ENCODE measurements at places on chromosomes 12 and 14.

- DNase-seq = no peak
Measured at GRCh38 chr12:19895246-19896020, 456.1 kb downstream of the AEBP2 start.

DNA sequence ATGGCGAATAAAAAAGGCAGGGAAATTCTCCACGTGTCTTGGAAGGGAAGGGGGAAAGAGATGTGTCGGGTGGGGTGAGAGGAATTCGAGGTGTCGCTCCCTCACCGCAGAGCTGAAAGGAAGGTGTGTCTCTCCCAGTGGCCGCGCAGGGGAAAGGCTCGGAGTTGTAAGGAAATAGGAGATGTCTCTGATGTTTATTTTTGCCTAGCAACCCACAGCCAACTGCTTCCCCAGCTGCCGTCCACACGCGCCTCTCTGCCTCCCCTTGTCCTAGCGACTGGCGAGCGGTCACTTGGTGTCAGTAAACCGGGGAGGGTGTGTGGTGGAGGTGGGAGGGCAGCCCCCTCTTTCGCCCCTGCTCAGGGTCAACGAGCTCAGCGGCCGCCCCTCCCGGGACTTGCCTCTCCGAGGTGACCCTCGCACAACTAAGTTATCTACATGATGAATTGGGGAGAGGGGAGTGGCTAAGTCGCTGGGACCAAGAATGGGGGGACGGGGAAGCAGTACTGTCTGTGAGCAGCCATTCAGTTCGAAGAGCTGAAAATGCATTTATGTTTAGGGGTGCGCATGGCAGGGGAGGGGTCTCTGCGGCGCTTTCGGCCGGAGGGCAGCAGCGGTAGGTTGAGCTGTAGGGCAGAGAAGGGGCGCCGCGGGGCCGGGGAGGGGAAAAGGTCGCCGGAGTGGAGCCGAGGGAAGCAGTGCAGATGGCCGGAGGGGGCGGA is 585 bp upstream of the DYRK2 start:
- peak; percentile 41 for DNase-seq

GRCh38 chr12:24679126-24679525 is 269.8 kb downstream of the BCAT1 start:
- DNase-seq = no peak

DNA sequence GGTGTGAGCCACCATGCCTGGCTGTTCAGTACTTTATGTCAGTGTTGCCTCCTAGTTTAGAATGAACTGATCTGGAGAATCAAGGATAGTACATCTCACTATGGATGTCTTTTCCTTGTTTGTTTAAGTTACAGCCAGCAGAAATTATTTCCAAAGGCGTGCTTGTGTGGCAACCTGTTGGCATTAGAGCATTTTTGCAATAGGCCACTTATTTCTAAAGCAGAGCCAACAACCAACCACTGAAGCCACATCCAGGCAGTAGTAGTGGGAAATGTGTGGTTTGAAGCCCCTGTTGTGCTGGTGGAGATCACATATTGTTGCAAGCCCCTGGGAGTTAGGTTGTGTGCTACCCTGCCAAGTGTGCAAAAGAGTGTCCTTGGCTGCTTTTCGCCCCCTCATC is 3.7 kb downstream of the ANO6 start:
- DNase-seq = no peak

DNA sequence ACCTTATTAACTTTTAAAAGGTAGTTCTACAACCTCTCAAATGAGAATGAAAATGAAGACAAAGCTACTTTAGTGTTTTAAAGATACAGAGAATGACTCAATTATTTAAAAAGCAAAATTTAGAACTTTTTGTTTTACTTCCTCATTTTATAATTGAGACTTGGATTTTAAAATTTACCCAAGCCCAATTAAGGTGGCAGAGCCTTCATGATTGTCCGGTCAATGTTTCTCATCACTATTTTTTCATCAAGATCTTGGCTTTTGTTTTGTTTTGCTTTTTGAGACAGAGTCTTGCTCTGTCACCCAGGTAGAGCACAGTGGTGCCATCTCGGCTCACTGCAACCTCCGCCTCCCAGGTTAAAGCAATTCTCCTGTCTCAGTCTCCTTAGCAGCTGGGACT is 32.7 kb downstream of the PPP4R3A start:
- DNase-seq = no peak

DNA sequence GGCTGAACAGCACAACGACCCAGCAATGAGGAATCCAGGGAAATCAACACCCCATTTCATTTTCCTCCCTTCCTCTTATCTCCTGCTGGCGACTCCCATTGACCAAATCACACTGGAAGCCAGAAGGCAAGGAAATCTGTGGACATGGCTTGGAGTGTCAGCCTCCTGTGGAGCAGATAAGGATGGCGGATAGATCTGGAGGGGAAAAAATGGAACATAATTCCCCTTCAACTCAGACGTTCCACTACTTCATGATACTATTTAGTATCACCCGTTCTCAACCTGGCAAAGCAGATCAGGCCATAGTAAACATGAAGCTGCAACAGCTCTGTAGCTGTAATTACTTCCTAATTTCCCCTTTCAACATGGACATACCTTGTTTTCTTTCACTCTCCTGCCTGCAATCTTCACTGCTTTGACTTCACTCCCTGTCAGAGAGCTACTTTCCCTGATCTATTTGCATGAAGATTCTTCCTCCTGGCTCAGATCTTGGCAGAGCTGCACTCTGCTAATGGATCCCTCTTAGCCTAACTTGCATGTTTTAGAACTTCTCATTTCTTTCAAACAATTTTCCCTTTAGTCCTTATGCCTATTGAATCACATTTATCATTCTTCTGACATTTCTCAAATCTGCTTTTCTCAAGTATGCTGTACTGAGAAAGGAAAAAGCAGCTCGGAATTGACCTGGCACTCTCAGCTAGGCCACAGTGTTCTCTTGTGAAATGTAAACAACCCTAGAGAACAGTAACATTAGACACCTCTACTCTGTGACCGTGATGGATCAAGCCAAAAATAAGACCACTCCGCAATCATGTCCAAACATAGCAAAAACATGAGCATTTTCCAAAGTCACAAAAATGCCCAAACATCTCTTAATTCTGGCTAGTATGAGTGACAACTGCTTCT is 135.1 kb downstream of the ETNK1 start:
- no peak for DNase-seq

- no peak for DNase-seq
Measured at GRCh38 chr12:95118138-95118787, 44.8 kb upstream of the NR2C1 start.

DNA sequence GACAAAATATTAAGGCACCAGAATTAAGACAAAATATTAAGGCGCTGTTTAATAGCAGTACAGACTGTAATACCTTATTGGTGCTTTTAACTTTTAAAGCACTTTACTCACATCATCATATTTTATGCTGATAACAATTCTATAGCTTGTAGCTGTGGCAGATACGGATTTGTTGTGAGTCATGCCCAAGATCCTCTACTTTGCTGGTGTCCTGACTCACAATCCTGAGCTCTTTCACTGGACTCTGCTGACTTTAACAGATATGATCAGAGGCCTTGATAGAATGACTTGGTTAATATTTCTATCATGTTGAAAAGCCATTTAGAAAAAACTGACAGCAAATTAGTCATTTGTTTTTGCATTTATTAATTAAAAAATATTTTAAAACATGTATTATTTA is 99.0 kb upstream of the PKP2 start:
- no peak for DNase-seq

DNA sequence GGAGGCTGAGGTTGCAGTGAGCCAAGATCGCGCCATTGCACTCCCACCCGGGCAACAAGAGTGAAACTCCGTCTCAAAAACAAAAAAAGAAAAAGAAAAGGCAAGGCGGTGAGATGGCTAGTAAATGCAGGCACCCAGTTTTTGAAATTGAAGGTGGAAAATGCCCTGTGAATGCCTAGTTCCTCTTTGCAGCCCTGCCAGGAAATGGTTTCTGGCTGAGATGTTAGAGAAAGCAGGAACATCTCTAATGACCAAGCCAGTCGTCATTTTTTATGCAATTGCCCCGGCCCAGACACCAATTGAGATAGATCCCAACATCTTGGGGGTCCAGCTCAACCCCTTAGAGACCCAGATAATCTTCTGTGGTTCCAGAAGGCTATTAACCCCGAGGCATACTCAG is 17.0 kb downstream of the SLC8A3 start:
- DNase-seq = no peak

GRCh38 chr12:75960086-75960910 is 71.3 kb downstream of the PHLDA1 start:
- no peak for DNase-seq

- no peak for DNase-seq
Measured at GRCh38 chr14:68172627-68173026, 353.0 kb downstream of the RAD51B start.

DNA sequence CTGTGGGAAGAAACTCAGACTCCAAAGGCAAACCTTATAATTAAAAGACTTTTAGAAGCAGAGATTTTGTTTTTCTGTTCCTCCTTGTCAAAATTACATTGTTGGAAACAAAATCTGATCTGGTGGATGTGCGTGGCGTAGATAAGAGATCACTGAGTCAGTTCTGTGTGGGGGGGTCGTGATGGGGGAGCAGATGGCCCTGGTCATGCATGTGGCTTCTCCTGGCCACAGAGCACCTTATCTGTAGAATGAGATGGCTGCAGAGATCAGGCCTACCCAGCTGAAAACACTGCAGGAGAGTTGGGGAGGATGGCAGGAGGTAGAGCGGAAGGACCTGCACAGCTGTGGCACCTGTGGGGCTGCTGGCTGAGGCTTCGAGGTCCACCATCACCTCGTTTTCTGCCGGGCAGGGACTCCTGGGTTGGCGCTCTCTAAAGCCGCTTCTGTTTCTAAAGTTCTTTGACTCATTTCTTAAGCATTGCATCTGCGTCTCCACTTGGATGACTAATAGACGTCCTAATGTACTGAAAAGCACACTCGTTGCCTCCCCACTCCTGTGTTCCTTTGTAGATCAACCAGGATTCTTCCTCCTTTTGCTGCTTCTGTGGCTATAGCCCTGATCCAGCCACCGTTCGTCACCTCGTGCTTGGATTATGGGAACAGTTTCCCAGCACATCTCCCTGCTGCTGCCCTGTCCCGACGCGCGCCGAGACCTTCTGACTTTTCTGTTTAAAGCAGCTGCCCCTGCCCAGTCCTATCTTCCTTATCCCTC is 93.4 kb downstream of the TSPAN9 start:
- DNase-seq = no peak

GRCh38 chr14:92607251-92607650 is 93.7 kb downstream of the RIN3 start:
- no peak for DNase-seq

DNA sequence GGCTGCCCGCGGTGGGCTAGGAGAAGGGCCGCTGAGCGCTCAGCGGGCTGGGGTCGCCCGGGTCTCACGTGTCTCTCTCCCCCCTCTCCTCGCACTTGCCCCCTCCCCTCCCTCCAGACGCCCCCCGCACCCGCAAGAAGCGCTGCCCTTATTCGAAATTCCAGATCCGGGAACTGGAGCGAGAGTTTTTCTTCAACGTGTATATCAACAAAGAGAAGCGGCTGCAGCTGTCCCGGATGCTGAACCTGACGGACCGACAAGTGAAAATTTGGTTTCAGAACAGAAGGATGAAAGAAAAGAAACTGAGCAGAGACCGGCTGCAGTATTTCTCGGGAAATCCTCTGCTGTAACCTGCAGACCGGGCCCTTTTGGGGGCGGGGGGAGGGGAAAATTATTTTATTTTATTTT is 314 bp upstream of the HOTAIR start:
- DNase-seq = no peak

GRCh38 chr14:36113341-36113740 is 63.2 kb downstream of the PTCSC3 start:
- no peak for DNase-seq

GRCh38 chr14:77375973-77376770 is 722 bp downstream of the TMED8 start:
- no peak for DNase-seq

- no peak for DNase-seq
Measured at GRCh38 chr14:49951229-49951607, 58.3 kb downstream of the ARF6 start.

DNA sequence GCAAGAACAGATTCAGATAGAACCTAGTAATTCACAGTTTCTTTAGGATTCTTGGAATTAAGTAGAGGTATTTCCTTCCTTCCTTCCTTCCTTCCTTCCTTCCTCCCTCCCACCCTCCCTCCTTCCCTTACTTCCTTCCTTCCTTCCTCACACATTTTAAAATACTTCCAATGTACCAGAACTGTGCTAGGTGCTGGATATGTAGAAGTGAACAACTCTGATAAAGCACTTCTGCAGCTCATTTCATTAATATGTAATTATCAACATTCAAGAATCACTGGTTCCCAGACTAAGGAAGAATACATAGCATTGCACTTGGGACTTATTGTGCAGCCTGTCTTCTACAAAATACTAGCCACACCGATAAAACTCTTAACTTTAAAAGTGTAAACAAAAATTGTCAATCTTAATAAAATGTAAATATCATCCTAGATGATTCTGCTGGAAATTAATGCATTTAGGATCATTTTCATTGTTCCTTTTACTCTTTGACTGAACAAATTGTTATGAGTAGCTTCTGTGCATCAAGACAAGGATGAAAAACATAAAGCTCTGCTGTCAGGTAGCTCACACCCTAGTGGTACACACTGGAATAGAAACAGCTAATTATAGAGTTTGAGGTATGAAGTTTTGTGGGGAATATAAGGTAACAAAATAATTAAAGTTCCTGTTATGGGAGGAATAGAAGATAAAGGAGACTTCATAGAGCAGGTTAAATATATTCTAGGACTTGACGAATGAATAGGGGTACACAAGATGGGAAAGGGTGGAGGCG is 99.9 kb upstream of the MYF6 start:
- no peak for DNase-seq

GRCh38 chr12:75938189-75938588 is 93.4 kb downstream of the PHLDA1 start:
- DNase-seq = no peak

- DNase-seq = no peak
Measured at GRCh38 chr14:78595797-78596196, 425.6 kb downstream of the NRXN3 start.

DNA sequence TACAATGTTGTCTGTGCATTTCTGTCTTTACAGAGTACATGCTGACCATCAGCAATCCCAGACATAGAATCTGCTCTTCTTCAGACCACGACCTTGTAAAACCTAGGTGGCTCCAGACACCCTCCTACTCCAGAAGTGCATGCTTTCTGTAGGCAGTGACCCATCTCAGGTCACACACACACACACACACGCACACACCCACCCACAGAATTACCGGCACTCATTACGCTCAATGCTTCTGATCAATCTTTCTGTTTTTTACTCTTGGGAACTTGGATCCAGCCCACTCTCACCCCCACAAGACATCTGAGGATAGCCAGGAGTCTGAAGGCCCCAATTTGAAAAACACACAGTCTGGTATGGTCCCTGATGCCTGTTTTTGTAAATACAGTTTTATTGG is 7.5 kb upstream of the TSPAN9 start:
- DNase-seq = no peak

DNA sequence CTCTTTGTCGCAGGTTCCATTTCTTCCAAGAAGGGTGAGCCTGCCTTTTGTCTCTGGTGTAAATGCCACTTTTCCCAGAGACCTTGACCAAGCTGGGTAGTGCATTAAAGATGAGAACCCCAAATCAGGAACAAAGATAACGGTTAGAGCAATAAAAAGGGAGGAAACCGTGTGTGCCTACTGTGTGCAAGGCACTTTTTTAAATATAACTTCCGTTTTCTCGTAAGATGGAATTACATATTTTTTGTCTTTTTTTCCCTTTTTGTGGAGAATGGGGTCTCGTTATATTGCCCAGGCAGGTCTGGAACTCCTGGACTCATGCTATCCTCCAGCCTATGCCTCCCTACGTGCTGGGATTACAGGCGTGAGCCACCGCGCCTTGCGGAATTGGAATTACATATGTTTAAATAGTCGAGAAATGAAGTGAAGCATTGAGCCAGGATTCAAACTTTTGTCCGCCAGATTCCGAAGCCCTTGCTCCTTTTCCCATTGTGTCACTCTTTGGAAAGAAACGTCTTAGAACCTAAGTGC is 506 bp upstream of the NABP2 start:
- no peak for DNase-seq

All from CD4-positive, alpha-beta T cell treated with Interleukin-6 at 100 ng/mL for 8 hours (primary cell).